ENCODE measurements at places on chromosomes 13 and 19. TPM values are rescaled to one million over a fixed set of nuclear protein-coding genes. Genes with fewer than 3 reads are reported as not detected.

DNA sequence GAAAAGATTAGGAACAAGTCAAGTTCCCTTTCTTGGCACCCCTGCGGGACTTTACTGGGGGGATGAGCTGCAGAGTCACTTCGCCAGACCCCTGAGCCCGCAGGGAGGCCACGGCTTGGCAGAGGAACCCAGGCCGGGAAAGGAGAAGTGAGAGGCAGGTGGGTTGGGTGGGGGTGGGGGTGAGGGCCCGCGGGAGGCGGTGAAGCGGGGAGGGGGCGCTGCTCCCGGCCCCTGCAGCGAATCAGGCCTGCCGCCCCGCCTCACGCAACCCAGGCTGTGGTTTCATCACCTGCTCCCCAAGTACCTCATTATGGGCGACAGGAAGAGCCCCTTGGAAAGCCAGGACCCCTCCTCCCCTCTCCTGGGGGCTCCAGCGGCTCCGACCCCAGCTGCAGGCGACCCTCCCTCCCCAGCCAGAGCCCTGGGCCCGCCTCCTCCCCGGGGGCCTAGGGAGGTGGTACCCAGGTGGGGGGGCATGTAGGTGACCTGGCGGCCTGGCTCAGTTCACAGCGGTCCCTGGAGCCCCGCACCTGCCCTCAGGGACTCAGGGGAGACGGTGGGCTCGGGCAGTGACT is 9.5 kb downstream of the MEF2B start:
- no peak overlapping the region for H3K27ac ChIP-seq
- no peaks in the 10 kb centered on the region for H3K36me3 ChIP-seq
- H3K4me3 ChIP-seq, result no peak overlapping the region
- H3K4me1 ChIP-seq, result no peaks in the 10 kb centered on the region

DNA sequence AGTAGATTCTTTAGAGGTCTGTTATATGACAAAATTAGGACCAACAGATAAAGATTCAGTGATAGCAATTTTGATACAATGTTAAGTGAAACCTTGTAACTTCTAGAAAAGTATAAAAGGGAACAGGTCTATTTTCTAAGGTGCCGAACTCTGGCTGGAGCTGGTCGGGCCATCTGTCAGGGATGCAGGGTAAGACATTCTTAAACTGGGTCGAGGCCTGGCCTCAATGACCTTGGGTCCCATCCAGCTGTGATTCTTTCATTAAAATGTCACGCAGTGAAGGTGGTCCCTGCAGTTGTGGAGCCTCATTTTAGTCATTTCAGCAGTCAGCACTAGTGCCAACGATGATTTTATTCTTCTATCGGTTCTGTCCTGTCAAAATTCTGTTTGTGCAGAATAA is 271.9 kb upstream of the SPRY2 start:
- H3K4me3 ChIP-seq, result no peak overlapping the region
- H3K36me3 ChIP-seq, result no peaks in the 10 kb centered on the region
- H3K27me3 ChIP-seq, result no peaks in the 10 kb centered on the region
- no peak for DNase-seq
- H3K27ac ChIP-seq, result no peak overlapping the region

- H3K4me1 ChIP-seq, result peaks cover 5% of the 10 kb centered on the region
- no peaks in the 10 kb centered on the region for H3K27me3 ChIP-seq
- DNase-seq, result no peak
- H3K36me3 ChIP-seq, result peaks cover 3% of the 10 kb centered on the region
Measured at GRCh38 chr19:44871809-44872208, 19.2 kb upstream of the TOMM40 start.

- H3K27me3 ChIP-seq, result no peaks in the 10 kb centered on the region
- no peak overlapping the region for H3K27ac ChIP-seq
- DNase-seq, result no peak
- H3K36me3 ChIP-seq, result no peaks in the 10 kb centered on the region
Measured at GRCh38 chr13:70849222-70849621, 741.0 kb upstream of the KLHL1 start.

GRCh38 chr19:52542984-52543664 is 15.7 kb downstream of the ZNF808 start:
- no peak for DNase-seq
- no peak overlapping the region for H3K27ac ChIP-seq
- H3K27me3 ChIP-seq, result no peaks in the 10 kb centered on the region
- peaks cover 19% of the 10 kb centered on the region for H3K36me3 ChIP-seq
- no peaks in the 10 kb centered on the region for H3K4me1 ChIP-seq
- H3K4me3 ChIP-seq, result no peak overlapping the region

Gene RNASEH2B
- 28.3 TPM for total RNA-seq

Gene LPAR2
- total RNA-seq, result 1.8 TPM

Gene KIR3DL1
- not detected for total RNA-seq
